ENCODE measurements at places on chromosomes 5 and 9.

DNA sequence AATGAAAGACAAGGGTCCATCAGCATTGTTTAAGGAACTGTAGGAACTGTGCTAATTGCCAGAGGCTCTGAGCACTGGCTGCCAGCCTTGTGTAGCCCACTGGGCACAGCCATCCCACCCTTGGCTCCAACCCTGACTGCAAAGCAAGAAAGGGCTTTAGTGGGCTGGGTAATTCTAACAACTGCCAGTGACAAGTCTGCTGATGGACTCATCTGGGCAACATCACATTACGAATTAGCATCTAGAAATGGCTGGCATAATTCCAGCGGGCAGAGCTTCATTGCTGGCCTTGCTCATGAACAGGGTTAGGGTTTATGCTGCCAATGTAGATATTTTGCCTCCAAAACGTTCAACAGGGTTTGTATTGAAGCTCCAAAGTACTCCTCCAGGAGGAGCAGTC, 326.9 kb downstream of the ARHGEF28 start:
- no peak for DNase-seq

DNA sequence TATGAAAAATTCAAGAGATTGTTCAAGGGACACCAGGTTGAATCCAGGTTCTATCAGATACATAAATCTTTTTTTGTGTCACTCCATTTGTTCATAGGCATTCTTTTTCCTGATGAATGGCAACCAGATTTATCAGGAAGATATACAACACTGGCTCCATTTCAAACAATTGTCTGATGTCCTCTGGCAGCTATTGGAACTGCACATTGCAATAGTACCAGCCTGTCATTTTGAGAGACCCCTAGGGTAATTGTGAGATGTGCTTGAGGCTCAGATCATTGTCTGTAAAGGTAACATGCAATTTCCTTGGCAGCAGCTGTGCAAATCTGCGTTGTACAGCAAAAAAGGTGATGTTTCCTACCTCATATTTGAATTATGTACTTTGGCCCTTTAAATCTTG, 25.9 kb downstream of the KCTD16 start:
- no peak for DNase-seq

GRCh38 chr5:87452837-87453236, 40.1 kb upstream of the CCNH start:
- no peak for DNase-seq

DNA sequence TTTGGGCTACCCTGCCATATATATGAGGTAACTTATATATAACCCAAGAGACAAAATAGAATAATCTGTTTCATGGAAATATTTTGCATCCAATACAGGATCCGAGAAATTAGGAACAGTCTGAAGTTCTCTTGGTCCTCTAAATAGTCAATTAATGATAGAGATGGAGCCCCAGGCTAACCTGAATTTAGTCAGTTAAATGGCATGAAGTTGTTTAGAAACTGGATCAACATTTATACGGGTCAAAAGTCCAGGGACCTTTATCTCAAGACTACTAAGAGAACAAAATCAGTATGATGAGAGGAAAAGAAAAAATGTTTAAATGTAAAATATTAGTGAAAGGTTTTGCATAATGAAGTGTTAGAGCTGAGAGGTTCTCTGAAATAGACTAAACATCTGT, 303.3 kb upstream of the ACTBL2 start:
- no peak for DNase-seq

- DNase-seq, result no peak
Observed at GRCh38 chr5:61559146-61559545, 227.1 kb downstream of the ZSWIM6 start.
